ENCODE measurements at places on chromosomes 16 and 17.

DNA sequence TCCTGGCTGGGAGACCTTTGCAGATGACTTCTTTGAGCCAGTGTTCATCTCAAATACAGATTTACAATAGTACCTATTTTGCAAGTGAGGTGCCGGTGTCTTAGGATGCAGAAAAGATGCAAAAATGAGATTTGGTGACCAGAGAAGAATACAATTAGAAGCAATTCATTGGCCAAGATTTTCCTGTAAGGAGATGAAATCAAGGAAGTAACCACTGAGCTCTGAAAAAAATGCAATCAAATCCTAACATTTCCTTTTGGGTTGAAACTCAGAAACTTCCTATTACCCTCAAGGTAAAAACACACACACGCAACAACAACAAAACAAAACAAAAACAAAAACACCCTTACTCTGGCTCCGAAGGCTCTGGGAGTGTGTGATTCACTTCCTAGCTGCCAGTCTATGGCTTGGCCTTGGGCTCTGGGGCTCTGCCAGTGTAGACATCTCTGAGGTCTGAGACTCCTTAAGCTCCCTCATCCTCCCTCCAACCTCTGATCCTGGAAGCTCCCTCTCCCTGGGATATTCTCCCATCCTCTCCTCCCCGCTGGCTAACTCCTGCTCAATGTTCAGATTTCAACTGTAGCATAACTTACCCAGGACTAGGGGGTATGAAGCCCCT lies 16.8 kb upstream of the MT4 start:
- no peak for DNase-seq

DNA sequence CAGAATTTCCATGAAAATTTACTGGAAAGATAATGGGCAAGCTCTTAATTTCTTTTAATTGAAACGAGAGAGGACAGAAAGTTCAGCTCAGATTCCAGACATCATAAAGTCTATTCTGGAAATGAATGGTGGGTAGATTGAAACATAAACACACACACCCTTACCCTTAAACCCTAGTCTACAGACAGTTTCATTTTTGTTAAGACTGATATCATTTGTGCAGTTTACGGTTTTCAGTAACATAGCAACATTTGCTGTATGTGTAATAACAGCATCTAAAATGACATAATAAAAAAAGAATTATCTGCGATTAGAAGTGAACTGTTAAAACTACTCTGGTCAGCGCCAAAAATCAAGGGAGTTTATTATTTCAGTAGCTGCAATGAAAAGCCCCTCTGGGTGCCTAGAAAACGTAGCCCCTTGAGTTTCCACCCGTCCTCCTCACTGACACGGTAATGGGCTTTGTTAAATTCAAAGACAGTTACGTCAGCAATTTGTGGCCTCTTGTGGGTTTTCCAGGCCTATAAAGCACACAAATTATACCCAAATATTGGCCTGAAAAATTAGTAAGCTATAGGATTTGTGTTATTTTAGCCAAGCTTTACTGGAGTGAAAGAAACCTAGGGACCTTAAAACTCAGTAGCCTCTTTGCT lies 520.6 kb upstream of the SOX9 start:
- DNase-seq: no peak

DNA sequence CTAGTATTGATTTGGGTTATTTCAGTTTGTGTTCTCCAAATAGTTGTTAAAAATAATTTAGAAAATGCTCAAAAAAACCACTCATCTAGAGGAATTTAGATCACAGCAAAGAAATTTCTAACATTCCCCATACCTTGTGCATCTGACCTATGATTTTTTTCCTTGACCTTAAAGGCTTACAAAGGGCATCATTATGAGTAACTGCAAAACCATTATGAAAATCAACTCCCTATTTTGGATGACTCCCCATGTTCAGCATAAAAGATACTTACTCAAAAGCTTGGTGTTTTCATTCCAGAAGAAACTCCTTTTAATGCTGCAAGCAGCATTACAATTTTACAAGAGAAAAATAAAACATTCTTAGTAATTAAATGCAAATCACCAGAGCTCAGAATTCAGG lies 83.2 kb downstream of the GRIN2A start:
- no peak for DNase-seq

- no peak for DNase-seq
Measured at GRCh38 chr17:58991718-58992331, 114.9 kb downstream of the TRIM37 start.

DNA sequence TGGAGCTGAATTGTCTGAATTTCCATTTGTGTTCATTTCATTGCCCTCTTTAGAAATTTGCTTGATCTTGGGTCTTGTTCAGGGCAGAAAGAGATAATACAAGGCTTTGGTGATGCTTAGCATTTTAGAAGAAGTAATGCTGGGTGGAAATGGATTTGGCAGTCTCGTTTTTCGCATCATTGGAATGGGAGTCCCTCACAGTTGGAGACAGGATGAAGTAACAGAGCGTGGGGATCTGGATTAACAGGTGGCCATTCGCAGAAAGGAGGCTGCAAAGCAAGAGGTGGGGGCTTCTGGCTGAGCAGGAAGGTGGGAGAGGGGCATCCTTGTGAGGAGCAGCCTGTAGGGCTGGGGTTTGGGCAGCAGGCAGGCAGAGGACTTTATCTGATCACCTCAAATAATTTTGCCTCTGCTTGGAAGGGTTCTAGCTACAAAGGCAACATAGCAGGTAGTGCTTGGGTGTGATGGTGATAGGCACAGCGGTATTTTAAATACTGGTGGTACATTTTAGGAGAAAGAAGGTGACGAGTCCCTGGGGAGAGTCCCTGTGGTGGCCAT lies 17.0 kb downstream of the KSR1 start:
- no peak for DNase-seq

DNA sequence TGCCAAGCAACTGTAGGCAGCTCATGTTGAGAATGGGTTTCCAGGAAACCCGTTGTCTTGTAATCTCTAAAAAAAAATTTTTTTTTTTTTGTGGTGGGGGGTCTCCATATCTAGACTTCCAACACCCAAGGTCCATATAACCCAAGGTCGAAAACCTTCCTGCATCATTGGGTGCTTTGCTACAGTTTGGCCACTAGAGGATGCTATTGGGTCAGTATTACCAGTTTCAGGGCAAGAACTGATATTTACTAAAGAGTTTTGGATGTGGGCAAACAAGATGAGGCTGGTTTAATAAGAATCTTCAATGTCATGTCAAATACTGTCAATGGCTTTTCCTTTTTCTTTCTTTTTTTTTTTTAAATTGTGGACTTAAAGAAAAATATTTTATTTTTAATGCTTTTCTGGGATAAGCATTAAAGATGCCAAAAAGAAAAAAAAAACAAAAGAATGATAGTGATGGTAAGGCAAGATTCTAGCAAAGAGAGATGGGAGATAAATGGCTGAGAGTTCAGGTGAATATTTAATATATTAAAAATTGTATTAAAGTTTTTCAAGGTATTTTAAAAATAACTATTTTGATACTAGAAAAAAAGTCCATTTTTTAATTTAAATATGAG lies 62.2 kb downstream of the DHRS7C start:
- no peak for DNase-seq

DNA sequence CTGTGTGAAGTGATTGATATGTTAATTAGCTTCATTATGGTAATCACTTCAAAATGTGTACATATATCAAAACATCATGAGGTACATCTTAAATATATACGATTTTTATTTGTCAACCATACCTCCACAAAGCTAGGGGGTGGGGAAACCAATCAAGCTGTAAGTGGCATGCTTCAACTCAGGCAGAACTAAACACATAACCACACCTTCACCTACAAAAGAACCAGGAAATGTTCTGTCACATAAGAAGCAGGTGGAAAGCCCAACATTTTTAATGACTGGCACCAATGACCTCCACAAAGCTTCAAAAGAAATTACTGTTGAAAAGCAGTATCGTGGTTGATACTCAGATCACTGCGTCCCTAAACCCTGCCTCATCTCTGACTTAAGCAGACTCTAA lies 867.7 kb upstream of the EEF2KMT start:
- DNase-seq: no peak

DNA sequence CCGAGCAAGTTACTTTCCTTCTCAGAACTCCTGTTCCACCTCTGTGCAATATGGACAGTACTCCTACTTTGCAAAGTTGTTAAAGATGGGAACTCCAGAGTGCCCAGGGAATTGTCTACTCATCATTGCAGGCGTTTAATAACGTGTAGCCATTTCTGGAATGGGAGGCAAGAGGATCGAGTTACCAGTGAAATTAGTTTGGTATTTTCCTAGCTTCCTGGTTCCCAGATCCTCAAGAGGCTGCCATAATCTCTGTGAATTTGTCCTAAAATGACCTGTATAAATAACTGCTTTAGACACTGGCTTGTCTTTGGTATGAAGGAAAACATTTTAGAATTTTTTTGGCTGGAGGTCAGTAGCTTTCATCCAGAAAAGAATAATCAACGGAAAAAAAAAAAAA lies 27.7 kb downstream of the WWOX start:
- no peak for DNase-seq

- DNase-seq: no peak
Measured at GRCh38 chr17:74108126-74108705, 95.3 kb upstream of the RPL38 start.

DNA sequence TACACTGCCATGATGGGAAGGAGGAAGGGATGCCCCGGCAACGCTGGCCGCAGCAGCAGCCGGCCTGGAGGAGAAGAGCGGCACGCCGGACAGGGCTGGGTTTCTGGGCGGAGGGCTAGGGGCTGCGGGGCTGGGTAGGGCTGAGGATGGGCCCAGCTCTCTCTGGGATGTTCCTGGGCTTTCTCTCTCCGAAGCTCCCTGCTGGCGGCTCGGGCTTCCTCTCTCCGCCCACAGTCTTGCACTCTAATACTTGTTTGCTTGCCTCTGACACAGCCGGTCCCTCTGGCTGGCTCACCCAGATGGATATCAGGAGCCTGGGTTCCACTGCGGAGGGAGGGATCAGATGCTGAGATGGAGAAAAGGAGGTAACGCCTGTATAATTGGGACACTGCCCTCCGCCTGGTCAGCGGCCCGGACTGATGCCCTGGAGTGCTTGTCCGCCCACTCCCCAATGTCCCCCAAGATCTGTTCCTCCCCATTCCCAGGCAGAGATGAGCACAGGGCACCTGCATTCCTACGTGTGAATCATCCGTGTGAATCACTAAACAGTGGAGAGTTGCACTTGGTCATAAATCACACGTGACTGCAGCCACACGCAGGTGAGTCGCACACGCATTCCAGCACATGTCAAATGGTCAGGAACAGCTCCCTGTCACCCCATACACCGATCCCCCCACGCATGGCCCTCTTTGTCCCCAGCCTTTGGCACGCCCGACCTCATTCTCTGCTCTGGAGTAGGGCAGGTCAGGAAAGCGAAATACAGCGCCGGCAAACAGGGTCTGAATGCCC lies at the start of gene ALOXE3:
Gene ALOXE3 (minus strand): TSS at position 535 of the 789 bp plus-strand sequence. CDS start 524 bp downstream, at position 11.
- DNase-seq: no peak

DNA sequence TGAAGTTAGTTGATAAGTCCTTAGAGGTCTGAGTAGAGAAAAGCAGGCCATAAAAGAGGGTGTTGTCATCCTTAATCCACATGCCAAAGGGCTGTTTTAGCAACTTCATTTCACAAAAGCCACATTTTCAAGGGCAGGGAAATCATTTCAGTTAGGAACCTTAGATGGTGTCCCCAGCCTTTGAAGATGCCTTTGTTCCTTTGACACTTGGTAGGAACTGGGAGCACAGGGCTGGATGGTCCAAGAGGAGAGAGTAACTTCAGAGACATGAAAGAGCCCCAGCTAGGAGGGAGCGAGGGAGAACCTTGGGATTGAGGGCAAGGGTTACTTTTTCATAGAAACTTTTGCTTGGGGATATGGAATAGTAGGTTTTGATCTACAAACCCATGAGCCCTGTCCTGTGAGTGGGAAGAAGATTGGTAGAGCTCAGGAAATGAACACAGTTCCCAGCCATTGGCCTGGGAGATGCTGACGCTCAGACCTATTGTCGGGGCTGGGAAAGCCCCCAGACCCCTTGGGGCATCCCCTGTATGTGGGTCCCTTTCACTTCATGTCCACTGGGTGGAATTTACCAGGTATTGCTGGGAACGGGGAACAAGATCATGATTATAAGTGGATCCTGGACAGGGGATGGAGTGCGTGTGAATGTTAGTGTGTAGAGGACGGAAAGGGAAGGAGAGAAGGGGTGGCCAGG lies 18.9 kb downstream of the MSI2 start:
- no peak for DNase-seq

DNA sequence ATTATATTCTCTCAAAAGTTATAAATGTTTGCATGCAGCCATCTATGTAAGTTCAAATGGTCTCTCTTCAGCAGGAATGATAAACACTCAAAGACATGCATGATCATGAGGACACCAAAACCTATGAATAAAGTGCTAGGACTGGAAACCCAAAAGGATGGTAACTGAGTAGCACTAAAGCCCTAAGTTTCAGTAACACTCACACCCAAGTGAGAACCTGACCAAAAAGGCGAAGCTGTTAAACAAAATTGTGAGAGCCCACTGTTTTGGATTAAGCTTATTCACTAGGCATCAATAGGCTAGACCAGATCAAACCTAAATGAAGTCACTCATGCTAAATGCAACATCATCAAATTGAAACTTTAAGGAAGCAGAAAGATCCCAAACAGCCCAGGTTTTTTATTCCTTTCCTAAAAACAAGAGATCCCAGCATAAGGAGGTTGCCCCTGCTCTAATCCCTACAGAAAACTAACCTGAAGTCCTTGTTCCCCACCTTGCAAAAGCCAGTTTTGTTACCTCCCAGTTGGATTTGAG lies 42.4 kb downstream of the GLG1 start:
- DNase-seq: no peak

DNA sequence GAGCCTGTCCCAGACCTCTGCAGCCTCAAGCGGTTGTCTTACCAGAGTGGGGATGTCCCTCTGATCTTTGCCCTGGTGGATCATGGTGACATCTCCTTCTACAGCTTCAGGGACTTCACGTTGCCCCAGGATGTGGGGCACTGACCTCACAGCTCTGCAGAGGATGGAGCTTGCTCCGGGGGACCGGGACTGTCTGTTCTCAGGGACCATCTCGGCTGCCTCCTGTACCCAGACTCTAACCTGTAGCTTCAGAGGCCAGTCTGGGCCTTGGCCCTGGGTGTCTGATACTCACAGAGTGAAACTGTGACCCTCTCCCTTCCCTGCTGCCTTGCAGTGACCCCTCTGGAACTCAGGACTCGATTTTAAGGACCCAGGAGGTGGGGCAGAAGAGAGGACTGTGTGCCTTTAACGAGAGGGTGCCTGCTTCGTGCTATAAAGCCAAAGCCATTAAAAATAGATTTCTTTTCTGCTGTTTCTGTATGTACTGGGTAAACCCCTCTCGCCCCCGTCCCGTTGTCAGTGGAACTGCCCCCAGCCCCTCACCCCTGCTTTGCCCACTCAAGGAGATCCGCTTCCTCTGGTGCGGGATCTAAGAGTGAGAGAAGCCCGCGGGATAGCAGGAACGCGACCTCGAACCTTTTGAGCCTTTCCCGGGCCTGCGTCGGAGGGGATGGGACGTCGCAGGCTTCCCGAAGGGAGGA lies 1.1 kb upstream of the LLGL2 start:
- DNase-seq: no peak

- DNase-seq: no peak
Measured at GRCh38 chr17:59725691-59726090, 18.2 kb downstream of the VMP1 start.

- DNase-seq: no peak
Measured at GRCh38 chr17:71740866-71741265, 380.0 kb upstream of the SOX9 start.

DNA sequence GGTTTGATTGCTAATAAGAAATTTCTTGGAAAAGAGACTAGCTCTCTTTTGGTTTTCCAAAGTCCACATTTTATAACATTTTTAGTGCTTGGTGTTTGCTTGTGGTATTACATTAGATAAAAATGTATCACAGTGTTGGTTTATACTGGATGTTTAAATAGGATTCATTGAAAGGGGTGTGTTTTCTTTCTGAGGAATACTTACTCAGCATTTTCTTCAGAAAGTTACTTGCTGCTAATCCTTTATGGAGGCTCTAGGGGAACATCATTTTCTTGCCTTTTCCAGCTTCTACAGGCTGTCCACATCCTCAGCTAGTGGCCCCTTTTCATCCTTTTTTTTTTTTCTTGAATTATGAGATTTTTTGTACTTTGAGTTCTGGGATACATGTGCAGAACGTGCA lies 834 bp upstream of the KRT39 start:
- no peak for DNase-seq
